Stimulated activated CD8-positive, alpha-beta memory T cell treated with anti-CD3 and anti-CD28 coated beads, Interleukin-7, amount 100 ng/mL, for 24 hours (primary cell): ENCODE measurements at places on chromosomes 3 and 15.

DNA sequence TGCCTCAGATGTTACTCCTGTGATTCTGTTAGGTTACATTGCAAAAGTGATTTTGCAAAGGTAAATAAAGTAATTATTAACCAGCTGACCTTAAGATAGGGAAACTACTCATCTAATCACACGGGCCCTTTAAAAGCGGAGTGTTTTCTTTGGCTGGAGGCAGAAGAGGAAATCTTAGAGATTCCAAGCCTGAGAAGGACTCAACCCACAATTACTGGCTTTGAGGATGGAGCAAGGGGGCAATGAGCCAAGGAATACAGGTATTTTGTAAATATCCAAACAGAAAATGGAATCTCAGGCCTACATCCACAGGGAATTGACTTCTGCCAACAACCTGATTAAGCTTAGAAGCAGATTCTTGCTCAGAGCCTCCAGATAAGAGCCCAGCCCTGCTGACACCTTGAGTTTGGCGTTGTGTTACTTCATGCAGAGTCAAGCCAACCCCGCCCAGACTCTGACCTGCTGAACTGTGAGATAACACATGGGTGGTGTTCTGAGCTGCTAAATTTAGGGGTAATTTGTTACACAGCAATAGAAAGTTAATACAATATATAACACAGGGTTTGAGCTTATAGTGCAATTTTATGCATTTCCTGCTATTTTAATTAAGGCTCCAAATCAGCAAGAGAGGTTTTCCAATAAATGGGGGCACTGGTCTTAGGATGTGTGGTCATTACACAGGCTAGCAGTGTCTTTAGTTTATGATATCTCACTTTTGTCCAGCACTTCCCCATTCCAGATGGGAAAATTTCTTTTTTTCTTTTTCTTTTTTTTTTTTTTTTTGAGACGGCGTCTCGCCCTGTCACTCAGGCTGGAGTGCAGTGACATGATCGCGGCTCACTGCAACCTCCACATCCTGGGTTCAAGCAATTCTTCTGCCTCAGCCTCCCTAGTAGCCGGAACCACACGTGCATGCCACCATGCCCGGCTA is 19.5 kb downstream of the NFKBIZ start:
- no peak for DNase-seq

GRCh38 chr3:41202834-41203345 is 3.6 kb downstream of the CTNNB1 start:
- DNase-seq: no peak

DNA sequence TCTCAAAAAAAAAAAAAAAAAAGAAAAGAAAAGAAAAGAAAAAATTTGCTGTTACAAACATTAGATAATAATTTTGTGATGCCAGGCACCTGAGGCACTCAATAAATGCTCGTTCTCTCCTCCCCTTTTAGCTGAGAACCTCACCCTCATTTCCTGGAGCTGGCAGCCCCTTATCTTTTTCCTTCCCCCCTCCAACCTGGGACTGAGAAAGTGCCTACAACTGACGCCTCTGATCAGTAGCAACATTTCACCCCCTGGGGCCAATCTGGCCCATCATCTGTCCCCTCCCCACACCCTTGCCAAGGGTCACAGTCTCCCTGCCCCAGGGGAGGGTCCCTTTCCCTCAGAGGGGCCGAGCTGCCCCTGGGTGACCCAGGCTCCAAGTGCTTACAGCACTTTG is 12.6 kb upstream of the RNU6-1 start:
- no peak for DNase-seq

- no peak for DNase-seq
These were observed 466.4 kb downstream of the MAGI1 start for GRCh38 chr3:65572175-65572777.

DNA sequence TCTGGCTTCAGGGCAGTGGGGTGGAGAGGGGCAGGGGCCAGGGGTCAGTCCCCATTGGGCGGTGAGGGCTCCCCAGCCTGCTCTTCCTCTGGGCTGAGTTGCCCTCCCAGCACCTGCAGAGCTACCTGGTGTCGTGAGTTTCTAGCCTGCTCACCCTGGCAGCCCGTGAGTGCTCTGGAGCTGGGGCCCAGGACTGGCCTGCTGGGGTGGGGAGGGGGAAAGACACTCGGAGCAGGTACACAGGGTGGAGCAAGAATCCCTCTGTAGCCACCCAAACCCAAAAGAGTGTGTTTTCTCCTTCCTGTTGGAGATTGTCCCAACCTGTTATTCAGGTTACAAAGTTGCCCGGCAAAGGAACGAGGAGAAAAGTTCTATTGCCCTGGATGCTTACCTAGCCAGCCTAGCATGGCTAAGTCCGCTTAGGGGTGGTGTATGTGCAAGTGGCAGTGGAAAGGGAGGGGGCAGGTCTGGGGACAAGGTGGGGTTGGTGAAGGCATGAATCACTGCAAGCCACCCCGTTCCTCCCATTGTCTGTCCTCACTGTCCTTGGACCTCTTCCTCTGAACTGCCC is 8.9 kb downstream of the FAM3D start:
- DNase-seq: no peak

- no peak for DNase-seq
These were observed 42.7 kb upstream of the ATP2B2 start for GRCh38 chr3:10547841-10548783.

GRCh38 chr3:172107403-172107802 is 68.0 kb downstream of the FNDC3B start:
- peak; percentile 21 for DNase-seq
